ENCODE measurements at places on chromosomes 16 and 17. TPM values are rescaled to one million over a fixed set of nuclear protein-coding genes. Genes with fewer than 3 reads are reported as not detected.

DNA sequence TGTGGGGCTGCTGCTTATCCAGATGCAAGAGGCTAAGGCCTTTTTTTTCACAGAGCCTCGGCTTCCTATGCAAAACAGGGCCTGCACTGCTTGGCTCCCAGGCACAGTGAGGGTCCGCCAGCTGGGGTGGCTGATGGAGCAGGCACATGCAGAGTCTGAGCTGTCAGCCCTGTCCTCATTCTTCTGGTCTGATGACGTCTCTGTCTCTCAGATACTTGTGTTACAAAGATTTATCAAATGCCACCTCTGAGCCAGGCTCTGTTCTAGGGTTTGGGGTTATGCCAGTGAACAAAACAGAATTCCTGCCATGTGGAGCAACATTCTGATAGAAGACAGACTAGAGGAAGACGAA is 4.8 kb downstream of the RNF40 start:
- no peak for DNase-seq

GRCh38 chr16:74950511-74950910 is 34.4 kb downstream of the WDR59 start:
- DNase-seq = no peak

- DNase-seq = no peak
Measured at GRCh38 chr17:16974569-16975276, 2.8 kb upstream of the TNFRSF13B start.

DNA sequence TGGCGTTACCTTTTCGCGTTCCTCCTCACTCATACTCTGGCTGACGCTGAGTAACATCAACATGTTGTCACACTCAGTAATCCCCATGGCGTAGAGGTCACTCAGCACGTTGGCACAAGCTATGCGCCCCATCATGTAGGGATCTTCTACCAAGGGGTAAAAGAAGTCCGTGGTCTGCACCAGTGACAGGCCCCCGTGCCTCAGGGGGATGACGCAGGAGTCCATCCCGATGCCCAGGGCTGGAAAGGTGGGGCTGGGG is 596 bp downstream of the SEPHS2 start:
- DNase-seq = no peak

DNA sequence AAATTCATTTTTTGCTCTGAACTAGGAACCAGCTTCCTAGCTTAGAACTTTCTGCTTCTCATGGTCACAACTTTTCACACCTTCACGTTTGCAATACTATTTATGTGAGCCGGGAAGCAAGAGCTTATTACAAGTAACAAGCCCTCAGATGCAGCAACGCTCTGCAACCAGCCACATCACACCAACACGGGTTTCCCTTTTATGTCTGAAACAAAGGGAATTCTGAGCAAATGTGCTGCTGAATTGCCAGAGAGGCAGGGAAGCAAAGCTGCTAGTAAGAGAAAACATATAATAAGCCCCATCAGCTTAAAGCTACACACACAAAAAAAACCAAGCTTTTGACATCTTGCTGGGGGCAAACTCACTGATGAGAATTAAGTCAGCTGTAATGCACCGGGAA is 122.2 kb downstream of the SLC39A11 start:
- no peak for DNase-seq

DNA sequence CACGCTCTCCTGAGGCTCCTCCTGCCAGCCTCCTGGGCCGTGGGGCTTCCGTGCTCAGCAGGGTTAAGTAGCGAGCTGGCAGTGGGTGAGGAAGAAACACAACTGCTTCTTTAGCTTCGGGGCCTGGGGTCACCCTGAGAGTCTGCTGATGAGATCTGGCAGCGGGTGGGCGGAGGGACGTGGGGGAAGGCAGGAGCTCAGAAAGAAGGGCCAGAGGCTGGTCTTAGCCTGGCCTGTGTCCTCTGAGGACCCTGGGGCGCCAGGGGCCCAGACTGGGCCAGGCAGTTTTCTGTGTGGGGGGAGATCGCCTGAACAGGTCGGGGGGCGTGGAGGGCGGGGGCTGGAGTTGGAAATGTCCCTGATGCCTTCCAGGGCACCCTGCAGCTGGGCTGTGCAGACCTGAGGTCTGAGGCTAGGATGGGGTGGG is 97.8 kb upstream of the GSE1 start:
- DNase-seq = no peak

DNA sequence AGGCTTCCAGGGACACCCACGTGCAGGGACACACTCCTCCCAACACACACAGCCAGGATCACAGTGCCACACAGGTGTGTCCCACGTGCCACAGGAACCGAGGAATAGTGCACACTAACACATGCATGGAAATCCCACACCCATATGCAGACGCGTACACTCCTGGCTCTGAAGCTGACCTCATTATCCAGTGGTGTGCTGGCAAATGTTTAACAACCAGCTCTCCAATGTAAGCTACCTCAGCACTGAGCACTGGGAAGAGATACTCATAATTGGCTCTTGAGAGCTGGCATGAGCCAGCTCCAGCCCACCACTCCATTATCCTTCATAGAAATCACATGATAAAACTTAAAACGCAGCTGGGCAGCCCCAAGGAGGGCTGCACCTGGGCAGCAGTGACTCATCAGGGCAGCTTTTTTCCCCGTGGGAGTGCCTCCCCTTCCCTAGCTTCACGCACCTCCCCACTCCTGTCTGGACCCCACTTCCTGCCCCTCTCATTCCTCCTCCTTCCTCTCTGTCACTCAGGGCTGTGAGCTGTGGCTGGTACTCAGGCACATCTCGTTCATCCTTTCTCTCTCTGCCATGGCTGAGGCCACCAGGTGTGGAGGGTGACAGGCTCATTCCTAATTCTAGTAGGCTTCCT is 14.9 kb upstream of the TBX21 start:
- no peak for DNase-seq

The UQCRC2 gene
- total RNA-seq = 665 TPM

The FOXF1 gene
- total RNA-seq = 0.35 TPM

The KRTAP9-9 gene
- not detected for total RNA-seq

The ANKFN1 gene
- total RNA-seq = not detected
